Effector memory CD4-positive, alpha-beta T cell (primary cell): ENCODE measurements at places on chromosomes 5 and 9.

DNA sequence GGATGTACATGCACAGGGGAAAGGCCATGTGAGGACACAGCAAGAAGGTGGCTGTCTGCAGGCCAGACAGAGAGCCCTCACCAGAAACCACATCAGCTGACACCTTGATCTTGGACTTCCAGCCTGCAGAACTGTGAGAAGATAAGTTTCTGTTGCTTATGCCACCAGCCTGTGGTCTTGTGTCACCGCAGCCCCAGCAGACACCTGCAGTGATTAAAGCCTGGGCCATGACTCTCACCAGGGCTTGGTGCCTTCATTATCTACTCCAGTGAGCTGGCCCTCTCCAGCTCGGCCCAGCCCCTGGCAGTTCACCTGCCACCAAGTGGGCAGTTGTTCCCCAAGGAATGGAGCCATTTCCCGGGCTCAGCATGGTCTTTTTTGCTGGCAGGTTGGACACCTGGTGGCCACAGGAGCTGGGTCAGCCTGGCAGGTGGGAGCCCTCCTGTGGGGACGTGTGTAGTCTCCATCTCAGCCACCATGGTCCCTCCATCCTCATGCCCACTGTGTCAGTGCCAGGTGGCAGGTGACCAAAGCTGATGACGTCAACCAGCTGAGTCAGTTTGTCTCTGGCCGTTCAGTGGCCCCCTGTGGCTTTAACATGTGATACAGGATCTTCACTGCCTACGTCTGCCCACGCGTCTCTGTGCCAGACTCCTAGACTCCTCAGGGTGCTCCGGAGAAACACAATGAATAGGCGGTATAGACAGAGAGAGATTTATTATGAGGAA is 99.9 kb upstream of the PPP1R26 start:
- DNase-seq: no peak

DNA sequence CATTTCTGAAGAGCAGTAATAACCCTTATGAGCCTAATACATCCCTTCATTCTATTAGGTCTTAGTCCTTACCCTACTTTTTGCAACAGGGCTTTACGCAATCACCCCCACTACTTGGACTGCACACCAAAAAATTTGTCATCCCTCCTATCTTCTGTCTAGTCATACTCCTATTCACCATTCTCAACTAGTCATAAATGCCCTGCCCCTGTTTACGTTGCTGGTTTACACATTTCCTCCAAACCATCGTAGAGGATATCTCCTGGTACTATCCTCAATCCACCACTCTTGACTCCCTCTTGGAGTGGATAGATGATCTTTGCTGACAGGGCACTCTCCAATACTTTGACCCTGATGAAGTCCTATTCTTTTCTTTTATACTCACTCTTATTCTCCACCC is 98.2 kb upstream of the CCNG1 start:
- DNase-seq: no peak

- no peak for DNase-seq
Observed at GRCh38 chr5:105752801-105753200, 1917.9 kb downstream of the EFNA5 start.

DNA sequence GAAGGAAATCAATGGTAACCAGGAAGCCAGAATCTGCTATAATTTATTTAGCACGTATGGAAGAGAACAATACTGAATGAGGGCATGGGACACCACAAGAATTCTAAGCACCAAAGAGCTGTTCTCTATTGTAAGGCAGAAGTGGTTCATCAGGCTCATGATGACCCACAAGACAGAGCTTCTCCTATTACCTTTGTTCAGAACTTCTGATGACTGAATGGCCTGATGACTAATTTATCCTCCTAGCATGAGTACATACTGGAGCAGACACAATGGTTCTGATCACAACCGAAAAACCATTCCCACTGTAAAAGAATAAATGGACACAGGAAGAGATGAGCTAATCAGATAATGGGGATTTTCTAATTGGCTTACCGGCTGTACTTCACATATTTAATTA is 329.8 kb upstream of the PDE4D start:
- DNase-seq: no peak

- no peak for DNase-seq
Observed at GRCh38 chr5:159441441-159441840, 111.2 kb upstream of the IL12B start.

DNA sequence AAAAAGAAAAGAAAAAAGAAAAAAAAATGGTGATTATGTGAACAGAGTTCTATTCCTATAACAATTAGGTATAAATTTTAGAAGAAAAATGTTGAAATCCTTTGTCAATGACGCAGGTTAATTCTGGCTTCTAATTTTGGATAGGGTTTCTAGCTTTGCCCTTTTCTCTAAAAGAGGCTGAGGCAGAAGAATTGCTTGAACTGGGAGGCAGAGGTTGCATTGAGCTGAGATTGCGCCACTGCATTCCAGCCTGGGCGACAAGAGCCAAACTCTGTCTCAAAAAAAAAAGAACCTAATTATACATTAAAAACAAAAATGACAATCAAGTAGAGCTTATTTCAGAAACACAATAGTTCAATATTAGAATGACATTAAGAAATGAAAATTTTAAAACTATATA is 2.9 kb downstream of the STXBP1 start:
- no peak for DNase-seq

DNA sequence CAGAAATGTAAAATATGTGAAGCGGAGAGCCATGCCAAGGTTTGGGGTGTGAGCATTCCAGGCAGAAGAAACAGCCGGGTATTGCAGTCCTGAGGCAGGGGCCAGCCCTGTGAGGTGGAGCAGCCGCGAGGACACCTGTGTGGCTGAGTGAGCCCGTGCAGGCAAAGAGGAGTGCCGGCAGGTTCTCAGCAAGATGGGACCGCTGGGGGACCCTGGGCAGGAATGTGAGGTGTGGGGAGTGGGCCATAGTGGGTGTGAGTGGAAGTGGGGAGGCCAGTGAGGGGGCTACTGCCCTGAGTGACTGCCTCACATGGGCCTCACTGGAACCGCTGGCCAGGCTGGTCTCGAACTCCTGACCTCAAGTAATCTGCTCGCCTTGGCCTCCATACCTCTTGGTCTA is 8.1 kb upstream of the PRR7 start:
- no peak for DNase-seq

DNA sequence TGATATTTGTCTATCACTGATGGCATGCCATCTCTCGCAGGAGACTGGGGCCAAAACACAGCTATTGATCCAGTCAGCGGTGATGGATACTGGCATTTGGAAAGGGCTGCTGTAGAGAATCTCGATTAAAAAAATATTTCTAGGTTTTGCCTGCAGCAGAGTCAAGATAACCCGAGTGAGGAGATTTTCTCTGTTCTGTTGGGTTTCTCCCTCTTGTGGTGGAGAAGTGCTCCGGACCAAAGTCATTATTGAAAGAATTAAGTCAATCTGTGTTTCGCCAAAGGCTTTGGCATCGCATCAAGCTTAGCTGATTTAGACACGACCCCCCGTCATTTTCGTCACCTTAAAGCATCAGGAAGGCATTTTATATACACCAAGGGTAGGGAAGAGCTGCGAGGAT is 97.1 kb upstream of the IRX2 start:
- no peak for DNase-seq
